ENCODE measurements at places on chromosomes 7 and 10.

GRCh38 chr7:27367933-27368549 is 125.4 kb downstream of the EVX1 start:
- no peak for DNase-seq

DNA sequence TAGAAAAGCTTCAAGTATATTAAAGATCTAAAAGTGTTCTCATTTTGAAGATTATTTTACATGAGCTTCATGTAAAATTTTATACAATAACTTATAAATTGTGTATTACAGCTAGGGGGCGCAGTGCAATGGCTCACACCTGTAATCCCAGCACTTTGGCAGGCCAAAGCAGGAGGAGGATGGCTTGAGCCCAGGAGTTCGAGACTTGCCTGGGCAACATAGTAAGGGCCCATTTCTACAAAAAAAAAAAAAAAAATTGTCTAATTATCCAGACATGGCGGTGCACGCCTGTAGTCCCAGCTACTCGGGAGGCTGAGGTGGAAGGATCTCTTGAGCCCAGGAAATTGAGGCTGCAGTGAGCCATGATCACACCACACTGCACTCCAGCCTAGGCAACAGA is 16.6 kb downstream of the ACBD5 start:
- no peak for DNase-seq

GRCh38 chr7:127534636-127535035 is 50.8 kb downstream of the GCC1 start:
- DNase-seq, result no peak

- DNase-seq, result no peak
Measured at GRCh38 chr7:73844848-73845460, 2.6 kb upstream of the METTL27 start.

- DNase-seq, result no peak
Measured at GRCh38 chr7:118060692-118061091, 123.3 kb upstream of the LSM8 start.

- DNase-seq, result no peak
Measured at GRCh38 chr7:116948934-116949333, 4.4 kb upstream of the ST7 start.

- DNase-seq, result peak; percentile 54
Measured at GRCh38 chr7:47968847-47969774, 10.3 kb downstream of the HUS1 start.

DNA sequence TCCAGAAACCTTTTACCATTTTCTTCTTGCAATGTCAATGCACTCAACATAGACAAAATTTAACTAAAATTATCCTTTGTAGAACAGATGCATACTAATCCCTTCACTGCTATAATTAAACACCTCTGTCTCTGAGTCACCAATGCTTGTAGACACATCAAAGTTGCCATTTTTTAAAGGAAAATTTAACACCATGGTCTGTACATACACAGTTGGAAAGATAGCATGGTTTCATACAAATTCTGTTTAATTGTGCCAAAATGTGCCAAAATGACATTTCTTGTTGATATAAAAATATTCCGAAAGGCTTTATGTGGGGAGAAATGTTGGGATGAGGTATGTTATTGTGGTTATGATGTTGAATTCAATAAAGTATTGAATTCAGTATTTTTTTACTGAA is 125.8 kb downstream of the NEUROD6 start:
- DNase-seq, result no peak

DNA sequence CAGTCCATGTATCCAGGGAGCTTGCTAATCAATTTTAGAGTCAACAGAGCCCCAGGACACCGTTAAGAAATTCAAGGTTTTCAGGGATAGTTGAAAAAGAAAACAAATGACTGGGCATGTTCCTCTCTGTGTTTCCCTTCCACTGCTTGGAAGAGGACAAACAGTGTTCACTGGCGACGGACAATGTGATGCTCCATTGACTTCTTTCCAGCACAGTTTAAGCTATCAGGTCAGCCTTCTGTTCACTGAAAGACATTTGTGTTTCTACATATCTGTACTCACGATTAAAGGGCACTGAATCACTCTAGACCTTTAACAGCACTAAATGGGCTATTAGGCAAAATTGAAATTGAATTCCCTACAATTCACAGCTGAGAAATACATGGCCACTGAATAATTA is 123.6 kb downstream of the RNLS start:
- DNase-seq, result no peak

Measured in pons (tissue), 1 donor.